ENCODE measurements at places on chromosomes 7 and 10. TPM values are rescaled to one million over a fixed set of nuclear protein-coding genes. Genes with fewer than 3 reads are reported as not detected.

Gene NOLC1
- 10.1 TPM for polyA plus RNA-seq

Gene NRP1
- polyA plus RNA-seq = 69.4 TPM

Gene ABCA13
- not detected for polyA plus RNA-seq

Gene ATG9B
- polyA plus RNA-seq = 0.26 TPM

Gene UNCX
- polyA plus RNA-seq = not detected

Gene LRRN3
- 0.89 TPM for polyA plus RNA-seq

Gene GPRIN2
- polyA plus RNA-seq = not detected

Gene MPP7
- 6.3 TPM for polyA plus RNA-seq

Gene GNG11
- 29.4 TPM for polyA plus RNA-seq

Gene COG5
- 9.4 TPM for polyA plus RNA-seq

Gene CALML3
- 0.03 TPM for polyA plus RNA-seq

Gene VWA2
- not detected for polyA plus RNA-seq

Gene GFRA1
- polyA plus RNA-seq = 0.76 TPM

Gene HUS1
- polyA plus RNA-seq = 10.9 TPM

Gene DGKB
- polyA plus RNA-seq = 0.08 TPM
